CD14-positive monocyte (primary cell): ENCODE measurements at places on chromosomes 3 and 15.

- DNase-seq = no peak
These were observed 45.4 kb upstream of the TERB2 start for GRCh38 chr15:44910981-44911625.

DNA sequence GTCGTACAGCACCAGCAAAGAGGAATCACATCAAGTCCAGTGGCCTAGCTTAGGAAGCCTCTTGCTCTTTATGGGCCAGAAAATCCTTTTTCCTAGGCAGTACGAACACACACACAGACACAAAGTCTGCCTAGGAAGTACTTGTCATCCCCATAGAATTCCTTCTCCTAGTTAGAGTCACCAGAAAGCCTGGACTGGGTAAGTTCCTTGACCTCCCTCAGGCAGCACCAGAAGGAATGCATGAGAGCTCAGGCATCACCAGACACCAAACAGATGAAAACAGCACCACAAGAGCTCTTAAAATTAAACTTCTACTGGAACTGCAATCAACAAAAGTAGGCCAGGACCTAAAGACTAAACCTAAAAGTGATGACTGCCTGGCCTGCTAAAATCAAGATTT lies 192.9 kb upstream of the CCDC54 start:
- no peak for DNase-seq

DNA sequence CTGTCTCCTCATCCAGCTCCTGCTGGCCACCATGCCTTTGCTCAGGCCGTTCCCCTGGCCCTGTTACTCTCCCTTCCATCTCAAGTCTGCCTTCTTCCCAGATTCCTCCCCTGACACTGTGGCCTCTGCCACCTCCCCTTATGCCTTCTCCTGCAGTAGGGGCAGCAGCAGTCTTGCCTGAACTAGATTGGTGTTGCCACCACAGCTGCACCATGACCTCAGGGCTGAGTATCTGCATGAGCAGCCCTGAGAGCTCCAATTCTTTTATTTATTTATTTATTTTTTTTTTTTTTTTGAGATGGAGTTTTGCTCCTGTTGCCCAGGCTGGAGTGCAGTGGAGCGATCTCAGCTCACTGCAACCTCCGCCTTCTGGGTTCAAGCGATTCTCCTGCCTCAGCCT lies 13.8 kb upstream of the CAMP start:
- DNase-seq = no peak

- DNase-seq = no peak
These were observed 96.1 kb downstream of the RSRC1 start for GRCh38 chr3:158205994-158206393.

- DNase-seq = peak; percentile 15
These were observed 328.0 kb downstream of the UACA start for GRCh38 chr15:70435369-70435768.

DNA sequence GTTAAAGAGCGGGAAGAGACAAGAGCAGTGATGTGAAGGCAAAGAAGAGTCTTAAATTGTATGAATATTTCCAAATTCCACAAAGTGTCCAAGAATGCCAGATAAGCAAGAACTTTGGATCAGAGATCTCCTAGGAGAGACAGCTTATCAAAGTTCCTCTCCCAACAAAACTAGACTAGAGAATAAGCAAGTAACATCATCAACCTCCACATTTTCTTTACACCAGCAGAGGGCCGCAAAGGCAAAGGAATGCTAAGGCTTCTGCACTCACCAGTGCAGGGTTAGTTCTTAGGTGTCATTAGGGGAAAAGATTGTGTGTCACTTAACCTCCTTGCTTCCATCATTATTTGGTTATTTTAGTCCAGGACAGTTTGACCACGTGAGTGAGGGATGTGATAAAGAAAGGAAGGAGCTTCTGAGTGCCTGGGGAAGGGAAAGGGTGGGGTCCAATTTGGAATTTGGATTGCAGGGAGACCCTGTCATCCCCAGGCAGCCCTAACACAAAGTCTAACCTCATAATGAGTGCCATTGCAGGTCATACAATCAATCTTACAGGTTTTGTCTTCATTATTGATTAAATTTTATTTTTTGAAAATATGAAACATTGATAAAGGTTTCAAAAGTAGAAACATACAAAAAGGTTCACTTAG lies 7.5 kb upstream of the CMTM6 start:
- peak; percentile 71 for DNase-seq

DNA sequence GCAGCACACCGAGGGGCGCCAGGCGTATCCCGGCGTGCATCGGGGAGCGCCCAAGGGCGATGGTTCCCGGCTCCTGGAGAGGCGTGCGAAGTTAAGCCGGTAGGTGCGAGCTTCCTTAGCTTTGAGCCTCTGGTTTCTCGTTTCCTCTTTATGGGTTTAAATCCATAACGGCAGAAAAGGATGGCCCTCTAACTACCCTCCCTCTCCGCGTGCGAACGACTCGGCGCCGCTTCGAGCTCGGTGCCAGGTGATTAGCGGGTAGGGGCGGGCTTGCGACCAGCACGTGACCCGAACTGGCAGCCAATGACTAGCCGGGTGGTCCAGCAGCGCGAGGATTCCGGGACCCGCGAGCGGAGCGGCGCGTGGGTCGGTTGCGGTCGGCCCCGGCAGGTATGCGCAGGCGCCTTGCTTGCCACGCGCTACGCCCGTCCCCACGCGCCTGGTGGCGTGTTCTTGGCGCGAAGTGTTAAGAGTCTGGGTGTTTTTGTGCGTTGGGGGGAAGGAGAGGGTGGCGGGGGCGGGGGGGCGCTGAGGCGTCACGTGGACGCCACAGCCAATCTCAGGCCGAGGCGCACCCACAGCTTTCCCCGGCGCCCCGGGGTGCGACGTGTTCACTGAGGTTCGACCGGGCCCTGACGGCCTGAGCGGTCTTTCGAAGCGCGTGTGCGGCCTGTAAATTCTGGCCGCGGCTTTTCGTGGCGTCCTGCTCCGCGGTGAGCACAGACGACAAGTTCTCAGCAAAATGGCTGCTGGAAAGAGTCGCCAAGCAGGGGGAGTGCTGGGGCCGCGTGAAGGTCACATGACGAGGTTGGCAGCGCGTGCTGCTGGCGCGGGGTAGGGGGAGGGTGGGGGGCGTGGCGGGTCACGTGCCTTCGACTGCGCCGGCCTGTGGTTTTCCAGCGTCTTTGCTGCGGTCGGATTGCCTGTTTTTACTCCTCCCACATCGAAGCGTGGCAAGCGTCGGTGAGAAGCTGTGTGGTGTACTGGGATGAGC lies 38.7 kb upstream of the MGA start:
- DNase-seq = peak; percentile 57

- no peak for DNase-seq
These were observed 200.3 kb downstream of the ADAMTS17 start for GRCh38 chr15:100141311-100142001.

- DNase-seq = no peak
These were observed 44.0 kb downstream of the ANP32A start for GRCh38 chr15:68776477-68777270.

DNA sequence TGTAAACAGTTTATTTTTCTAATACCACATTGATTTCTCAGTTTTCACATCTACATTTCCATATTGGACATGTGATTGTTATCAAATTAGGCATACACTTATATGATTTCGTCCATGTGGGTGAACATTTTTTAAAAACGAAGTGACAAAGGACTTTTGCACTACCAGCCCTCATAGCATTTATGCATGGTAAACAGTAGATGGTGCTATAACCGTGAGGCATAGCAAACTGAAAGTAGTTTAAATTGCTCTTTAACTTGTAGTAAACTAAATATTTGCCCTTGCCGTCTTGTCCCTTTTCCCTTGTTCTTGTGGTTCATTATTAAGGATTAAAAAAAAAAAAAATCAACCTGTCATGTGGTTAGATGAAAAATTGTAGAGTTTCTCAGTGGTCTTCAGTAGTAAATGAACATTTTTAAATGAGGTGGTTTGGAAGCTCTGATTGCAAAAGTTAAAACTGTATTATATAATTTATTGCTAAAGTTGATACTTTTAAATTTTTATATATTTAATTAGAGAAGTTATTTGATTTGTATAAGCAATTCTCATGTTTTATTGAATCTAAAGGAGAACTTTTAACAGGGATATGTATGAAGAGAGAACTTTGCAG lies 24.0 kb downstream of the STX19 start:
- peak; percentile 23 for DNase-seq

GRCh38 chr15:36415643-36416042 lies 163.8 kb upstream of the CDIN1 start:
- DNase-seq = no peak

DNA sequence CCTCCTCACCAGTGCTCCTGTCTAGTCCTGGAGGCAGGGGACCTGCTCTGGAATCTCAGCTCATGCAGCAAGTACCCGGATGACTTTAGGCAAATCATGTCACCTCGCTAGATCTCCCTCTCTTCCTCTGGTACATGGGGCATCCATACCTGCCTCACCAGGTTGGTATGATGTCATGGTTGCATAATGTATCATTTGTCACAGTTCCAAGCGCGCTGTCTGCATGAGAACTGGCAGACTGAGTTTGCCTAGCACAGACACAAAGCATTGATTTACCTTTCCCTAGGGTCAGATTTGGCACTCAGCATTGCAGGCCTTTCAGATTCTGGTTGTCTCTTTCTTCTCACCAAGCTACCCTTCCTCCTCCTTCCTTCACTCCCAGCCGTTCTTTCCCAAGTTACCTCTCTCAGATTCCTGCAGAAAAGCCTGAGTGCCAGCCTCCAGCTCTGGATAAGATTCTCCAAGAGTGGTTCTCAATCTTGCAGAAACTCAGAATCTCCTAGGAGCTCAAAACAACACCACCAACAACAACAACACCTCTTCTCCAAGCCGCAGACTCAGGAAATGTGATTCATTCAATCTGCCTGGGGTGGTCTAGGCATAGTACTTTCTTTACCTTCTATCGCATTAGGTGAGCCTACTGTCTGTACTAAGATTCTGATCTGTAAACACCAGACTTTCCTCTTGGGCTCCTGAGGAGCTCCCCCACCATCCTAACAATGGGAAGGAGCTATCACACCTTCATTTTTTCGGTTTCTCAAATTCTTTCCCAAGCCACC lies 29.5 kb downstream of the FAM43A start:
- DNase-seq = no peak

GRCh38 chr3:81909796-81910195 lies 148.4 kb upstream of the GBE1 start:
- DNase-seq = no peak

DNA sequence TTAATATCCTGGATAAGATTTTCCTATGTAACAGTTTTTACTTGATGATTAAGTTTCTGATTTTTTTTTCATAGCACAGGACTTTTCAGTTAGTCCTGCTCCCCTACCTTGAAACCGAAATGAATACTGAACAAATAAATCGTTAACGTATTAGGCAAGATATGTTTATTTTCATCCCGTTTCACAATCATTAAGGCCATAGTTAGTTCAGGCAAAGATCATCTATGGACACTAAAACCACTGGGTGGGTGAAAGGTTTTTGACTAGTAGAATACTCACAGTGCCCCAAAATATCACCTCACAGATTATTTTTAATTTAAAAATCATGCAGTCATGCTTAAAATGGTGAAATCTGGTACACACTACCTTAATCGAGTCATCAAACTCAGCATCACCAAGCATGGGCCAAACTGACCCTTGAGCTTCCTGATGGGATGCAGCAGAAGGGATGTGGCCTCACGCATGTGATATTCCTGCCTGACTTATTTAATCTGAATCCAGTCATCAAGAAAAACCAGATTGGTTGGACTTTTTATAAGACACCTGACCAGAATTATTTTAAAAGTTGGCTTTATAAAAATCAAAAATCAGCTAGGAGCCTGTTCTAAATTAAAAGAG lies 365.0 kb downstream of the LPP start:
- no peak for DNase-seq

- peak; percentile 16 for DNase-seq
These were observed 133.5 kb upstream of the SGO1 start for GRCh38 chr3:20319551-20319950.

- DNase-seq = no peak
These were observed 180.5 kb downstream of the APBA2 start for GRCh38 chr15:29066310-29066709.

- no peak for DNase-seq
These were observed 596 bp downstream of the COL7A1 start for GRCh38 chr3:48594417-48595049.

GRCh38 chr3:189496375-189497138 lies 134.6 kb upstream of the TP63 start:
- no peak for DNase-seq

DNA sequence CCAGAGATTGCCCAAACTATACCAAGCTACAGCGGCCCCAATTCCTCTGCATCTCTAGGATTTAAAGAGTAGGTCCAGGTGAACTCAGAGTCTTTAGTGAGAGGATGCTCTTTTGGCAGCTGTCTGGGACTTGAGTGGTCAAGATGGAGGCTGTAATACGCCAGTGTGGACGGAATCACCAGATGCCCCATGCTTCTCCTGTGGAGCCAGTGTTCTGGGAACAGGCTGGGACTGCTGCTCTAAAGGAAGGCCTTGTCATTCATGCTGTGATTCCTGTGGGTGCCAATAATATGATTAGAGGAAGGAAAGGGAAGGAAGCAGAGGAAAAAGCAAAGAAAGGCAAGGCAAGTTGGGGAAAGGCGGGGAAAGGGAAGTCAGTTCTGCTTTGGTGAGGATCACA lies 17.4 kb upstream of the NOX5 start:
- no peak for DNase-seq

DNA sequence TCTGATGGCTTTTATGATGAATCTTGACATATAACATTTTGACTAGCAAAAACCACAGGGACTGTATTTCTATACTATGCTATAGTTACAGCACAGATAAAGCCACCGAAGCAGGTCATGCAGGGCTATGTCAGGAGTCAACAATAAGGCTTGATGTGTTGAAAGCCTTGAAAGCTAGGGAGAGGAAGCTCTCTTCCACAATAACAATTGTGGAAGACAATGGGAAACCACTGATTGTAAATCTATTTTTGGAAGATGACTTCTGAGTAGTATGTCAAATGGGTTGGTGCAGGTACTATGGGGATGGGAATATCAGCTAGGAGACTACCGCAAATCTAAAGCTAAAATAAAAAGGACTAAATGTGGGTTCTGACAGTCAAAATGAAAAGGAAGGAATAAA lies 4.0 kb upstream of the AQR start:
- no peak for DNase-seq

DNA sequence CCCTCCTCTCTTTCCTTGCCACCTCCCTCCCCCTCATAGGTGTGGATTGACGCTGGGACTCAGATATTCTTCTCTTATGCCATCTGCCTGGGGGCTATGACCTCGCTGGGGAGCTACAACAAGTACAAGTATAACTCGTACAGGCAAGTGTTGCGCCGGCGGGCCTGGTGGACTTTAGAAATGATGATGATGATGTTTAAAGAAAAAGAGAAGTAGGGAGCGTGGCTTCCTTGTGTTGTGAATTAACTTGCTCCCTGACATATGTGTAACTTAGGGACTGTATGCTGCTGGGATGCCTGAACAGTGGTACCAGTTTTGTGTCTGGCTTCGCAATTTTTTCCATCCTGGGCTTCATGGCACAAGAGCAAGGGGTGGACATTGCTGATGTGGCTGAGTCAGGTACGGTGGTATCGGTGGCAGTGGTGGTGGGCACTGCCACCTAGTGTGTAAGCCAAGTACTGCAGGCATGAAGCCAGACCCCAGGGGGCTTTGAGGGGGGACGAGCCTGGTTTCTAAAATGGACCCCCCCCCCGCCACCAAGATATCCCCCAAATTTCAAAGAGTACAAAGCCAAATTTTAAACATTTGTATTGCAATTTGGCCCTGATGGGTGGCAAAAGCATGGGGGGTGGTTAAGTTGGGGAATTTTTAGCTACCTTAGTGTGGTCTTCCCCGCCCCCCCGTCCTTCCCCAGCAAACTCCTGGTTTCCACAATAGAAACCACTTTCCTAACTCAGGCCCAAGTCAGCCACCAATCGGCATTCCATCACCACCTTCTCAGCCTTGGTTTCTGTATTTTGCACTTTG lies 65.6 kb downstream of the SLC6A6 start:
- DNase-seq = peak; percentile 41
